ENCODE measurements at places on chromosomes 4 and X. TPM values are rescaled to one million over a fixed set of nuclear protein-coding genes. Genes with fewer than 3 reads are reported as not detected.

Gene GAB3
- total RNA-seq: 0.09 TPM

Gene JCHAIN
- total RNA-seq: 0.50 TPM

Gene PPP4R3C
- not detected for total RNA-seq

Gene F8
- total RNA-seq: 1.3 TPM

Gene DUX4
- not detected for total RNA-seq

Gene PPP2R2C
- not detected for total RNA-seq

Gene TCEAL9
- total RNA-seq: 85.4 TPM

Gene STOX2
- total RNA-seq: not detected

DNA sequence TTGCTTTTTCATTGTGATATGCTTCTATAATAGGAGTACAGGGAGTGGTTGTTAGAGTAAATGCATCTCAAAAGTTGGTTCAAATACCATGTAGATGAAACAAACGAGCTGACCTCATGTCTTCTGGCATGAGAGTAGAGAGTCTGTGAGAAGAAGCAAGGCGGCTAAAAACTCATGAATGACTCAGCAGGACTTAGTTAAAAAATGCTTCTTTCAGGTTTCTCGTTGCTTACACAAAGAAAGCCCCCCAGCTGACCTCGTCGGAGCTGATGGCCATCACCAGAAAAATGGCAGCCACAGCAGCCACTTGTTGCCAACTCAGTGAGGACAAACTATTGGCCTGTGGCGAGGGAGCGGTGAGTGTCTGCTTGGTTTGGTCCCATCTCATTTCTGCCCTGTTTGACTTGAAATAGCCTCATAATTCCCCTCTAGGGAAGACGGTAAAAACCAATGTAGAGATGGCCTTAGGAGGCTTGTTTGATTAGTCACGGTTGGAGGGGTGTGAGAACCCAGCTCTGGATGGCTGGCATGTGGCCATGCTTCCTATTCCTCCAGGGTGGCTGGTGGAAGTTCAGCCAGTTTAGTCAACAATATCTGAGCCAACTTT, 14.5 kb downstream of the AFP start:
- peak; percentile 93 for DNase-seq

GRCh38 chr4:53192496-53192895, 173.4 kb downstream of the SCFD2 start:
- no peak for DNase-seq

DNA sequence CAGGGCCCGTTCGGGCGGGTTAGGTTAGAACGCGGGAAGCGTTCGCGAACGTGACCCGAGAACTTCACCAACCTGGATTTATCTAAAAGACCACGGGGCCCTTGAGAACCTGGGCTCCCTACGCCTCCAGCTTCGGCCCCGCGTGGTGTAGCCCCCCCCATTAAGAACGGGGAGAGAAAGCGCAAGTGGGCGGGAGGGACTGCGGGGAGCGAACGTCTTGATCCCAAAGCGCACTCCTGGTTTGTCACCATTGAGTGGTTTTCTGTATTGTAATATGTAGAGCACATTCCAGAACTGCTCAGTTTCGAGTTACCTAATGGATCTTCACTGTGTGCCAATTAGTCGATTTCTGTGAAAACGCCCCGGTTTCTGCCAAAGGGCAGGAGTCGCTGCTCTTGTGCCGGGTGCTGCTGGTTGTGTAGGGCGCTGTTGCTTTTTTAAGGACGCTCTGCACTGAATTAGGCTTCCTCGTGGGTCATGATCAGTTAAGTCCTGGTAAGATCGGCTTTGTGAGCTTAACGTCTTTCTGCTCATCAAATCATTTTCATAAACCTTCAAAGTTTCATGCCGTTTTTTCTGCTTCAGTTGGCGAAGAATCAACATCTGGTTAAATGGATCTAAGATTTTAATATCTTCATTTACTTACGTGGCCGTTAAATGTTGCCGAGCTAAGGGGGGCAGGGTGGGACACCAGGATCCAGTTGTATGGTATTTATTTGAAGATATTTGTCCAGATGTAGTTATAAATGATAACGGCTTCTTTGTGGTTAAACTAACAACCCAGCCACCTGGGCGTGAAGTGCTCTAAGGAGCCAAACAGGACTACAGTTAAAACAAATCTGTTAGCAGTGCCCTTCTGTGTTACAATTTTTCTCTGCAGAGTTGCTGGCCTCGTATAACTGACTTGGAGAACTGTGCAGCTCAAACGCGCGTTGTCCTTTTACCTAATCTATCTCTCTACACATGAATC, 809 bp downstream of the MND1 start:
- DNase-seq: peak; percentile 52

- no peak for DNase-seq
Measured at GRCh38 chr4:99290848-99291786, at the start of gene ADH1A. ADH1A (minus strand) TSS chr4:99290985; CDS start chr4:99290914, 71 bp downstream.

DNA sequence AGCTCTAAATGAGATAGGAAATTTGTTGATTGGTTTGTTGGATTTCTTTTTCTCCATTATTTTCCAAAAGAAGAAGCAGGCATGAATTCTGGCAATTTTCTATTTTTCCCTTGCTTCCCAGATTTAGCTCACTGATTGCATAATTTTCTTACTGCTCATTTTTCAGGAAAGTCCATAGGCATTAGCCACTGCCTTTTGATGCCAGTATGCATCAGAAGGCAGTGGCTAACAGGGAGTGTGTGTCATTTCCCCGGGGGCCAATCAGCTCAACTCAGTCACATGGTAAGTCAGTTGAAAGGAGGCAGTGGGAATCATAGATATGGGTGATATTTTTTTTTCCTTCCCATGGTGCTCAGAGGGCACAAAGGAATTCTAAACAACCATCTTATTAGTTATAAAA, 156.7 kb downstream of the TRIML1 start:
- peak; percentile 0 for DNase-seq

- DNase-seq: peak; percentile 18
Measured at GRCh38 chr4:122285285-122285684, 93.5 kb upstream of the ADAD1 start.

DNA sequence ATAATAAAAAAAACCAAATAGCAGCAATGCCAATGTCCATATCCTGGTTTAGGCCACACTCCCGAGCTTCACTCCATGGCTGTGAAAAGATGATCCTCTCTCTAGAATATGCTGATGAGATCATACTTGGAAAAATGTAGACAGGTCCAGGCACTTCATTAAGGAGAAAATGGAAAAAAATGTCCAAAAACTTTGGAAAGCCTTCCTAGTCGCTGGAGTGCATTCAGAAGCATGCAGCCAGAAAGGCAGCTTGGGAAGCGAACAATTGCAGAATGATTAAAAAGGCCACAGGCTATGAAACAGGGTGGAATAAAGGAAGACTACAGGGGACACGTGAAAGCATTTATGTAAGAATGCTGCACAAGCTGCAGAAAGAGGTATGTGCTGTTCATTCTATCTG, 165.6 kb upstream of the HCCS start:
- no peak for DNase-seq

DNA sequence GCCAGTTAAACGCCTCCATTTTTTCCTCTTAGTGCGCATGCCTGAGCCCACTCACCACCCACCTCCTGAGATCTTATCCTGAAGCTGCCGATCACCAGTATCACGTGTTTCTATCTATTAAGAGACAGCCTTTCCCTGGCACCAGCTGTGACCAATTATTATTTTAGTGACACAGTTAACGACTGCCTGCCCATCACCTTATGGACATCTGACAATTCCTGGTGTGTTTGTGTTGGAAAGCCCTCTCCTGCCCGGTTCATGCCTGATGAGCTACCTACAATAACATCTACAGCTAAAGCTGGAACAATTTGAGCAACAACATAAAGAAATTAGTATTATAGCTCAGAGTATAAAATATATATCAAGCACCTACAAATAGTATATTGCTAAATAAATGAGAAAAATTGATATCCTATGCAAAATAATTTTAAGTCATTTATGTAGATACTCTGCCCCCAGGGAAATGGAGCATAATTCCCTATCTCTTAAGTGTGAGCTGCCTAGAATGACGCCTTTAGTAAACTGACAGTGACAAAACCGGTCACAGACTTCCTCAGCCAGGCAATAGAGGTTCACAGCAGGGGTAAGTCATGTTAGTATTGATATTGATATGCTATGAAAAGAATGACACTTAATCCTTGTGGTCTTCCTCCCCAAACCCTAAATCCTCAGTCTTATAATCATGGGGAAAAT, 862.2 kb downstream of the TRAM1L1 start:
- DNase-seq: no peak

- no peak for DNase-seq
Measured at GRCh38 chr4:177185151-177185550, 124.5 kb upstream of the NEIL3 start.

GRCh38 chr4:11635342-11635741, 206.6 kb upstream of the HS3ST1 start:
- no peak for DNase-seq

GRCh38 chr4:73864365-73864764, 4.8 kb upstream of the CXCL1 start:
- DNase-seq: no peak

- peak; percentile 21 for DNase-seq
Measured at GRCh38 chr4:143384381-143384994, 47.8 kb downstream of the GAB1 start.
